ENCODE measurements at places on chromosomes 2 and 18. TPM values are rescaled to one million over a fixed set of nuclear protein-coding genes. Genes with fewer than 3 reads are reported as not detected.

The EMX1 gene
- total RNA-seq: not detected

The SNTG2 gene
- total RNA-seq: 1.1 TPM

The ITGA6 gene
- total RNA-seq: 5.7 TPM

The CFAP65 gene
- total RNA-seq: not detected

The DPP4 gene
- 25.2 TPM for total RNA-seq

The IL1R1 gene
- total RNA-seq: 1.8 TPM

The CXCR1 gene
- total RNA-seq: not detected

The TLX2 gene
- total RNA-seq: 0.25 TPM

The SULT1C4 gene
- total RNA-seq: not detected

The DQX1 gene
- 0.75 TPM for total RNA-seq

The MOB1A gene
- total RNA-seq: 164 TPM

The SMARCAL1 gene
- 28.4 TPM for total RNA-seq

The GAREM2 gene
- 4.2 TPM for total RNA-seq

The BOK gene
- 0.06 TPM for total RNA-seq

The UCN gene
- total RNA-seq: 1.0 TPM

The CGREF1 gene
- 7.0 TPM for total RNA-seq

The DCDC2C gene
- total RNA-seq: not detected

The DNAJC5G gene
- not detected for total RNA-seq

The TP53I3 gene
- total RNA-seq: 3.0 TPM

The TNFRSF11A gene
- 1.6 TPM for total RNA-seq

The LHCGR gene
- total RNA-seq: not detected

The CFC1 gene
- not detected for total RNA-seq

The GPR45 gene
- not detected for total RNA-seq

The CHRND gene
- total RNA-seq: not detected

The KLHL30 gene
- not detected for total RNA-seq

The SP5 gene
- total RNA-seq: not detected

The MARCO gene
- total RNA-seq: not detected

The RNF149 gene
- total RNA-seq: 42.1 TPM

The SLC19A3 gene
- total RNA-seq: not detected

The SERPINB12 gene
- not detected for total RNA-seq

The SLC9A4 gene
- total RNA-seq: not detected

The ANKMY1 gene
- total RNA-seq: 21.1 TPM

The PPP1R1C gene
- not detected for total RNA-seq

The SERPINB2 gene
- total RNA-seq: not detected

The RFTN2 gene
- total RNA-seq: not detected

The LIMS4 gene
- total RNA-seq: 0.59 TPM

The GLI2 gene
- not detected for total RNA-seq

The IGFBP5 gene
- total RNA-seq: not detected

The SCYGR4 gene
- total RNA-seq: not detected
